ENCODE measurements at places on chromosomes 3 and 15.

GRCh38 chr3:98322101-98322500 lies 31.6 kb upstream of the OR5K4 start:
- DNase-seq, result no peak

- DNase-seq, result peak; percentile 97
These were observed 554 bp upstream of the GSK3B start for GRCh38 chr3:120094776-120095225.

GRCh38 chr15:91068966-91069365 lies 31.1 kb upstream of the SV2B start:
- DNase-seq, result no peak

DNA sequence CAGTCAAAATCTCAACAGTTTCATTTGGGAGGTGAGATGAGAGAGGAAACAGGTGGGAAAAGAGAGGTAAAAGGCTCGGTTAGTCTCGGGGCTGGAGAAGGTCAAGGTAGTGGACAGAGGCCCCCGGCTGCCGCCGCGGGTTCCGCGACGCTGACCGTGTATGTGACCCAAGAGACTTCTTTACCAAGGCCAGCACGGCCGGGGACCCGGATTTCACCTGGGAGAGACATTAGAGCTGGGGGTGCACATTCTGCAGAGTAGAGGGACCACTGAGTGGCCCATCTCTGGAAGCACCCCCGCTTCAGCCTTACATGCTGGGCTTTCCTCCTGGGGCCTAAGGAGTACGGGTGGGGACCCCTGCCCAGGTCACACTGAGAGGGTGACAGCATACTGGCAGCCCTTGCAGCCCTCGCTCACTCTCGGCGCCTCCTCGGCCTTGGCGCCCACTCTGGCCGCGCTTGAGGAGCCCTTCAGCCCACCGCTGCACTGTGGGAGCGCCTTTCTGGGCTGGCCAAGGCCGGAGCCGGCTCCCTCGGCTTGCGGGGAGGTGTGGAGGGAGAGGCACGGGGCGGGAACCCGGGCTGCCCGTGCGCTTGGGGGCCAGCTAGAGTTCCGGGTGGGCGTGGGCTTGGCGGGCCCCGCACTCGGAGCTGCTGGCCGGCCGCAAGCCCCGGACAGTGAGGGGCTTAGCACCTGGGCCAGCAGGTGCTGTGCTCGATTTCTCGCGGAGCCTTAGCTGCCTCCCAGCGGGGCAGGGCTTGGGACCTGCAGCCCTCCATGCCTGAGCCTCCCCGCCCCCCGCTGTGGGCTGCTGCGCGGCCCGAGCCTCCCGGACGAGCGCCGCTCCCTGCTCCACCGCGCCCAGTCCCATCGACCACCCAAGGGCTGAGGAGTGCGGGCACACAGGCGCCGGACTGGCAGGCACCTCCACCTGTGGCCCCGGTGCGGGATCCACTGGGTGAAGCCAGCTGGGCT lies 41.3 kb upstream of the RPL32 start:
- DNase-seq, result no peak

DNA sequence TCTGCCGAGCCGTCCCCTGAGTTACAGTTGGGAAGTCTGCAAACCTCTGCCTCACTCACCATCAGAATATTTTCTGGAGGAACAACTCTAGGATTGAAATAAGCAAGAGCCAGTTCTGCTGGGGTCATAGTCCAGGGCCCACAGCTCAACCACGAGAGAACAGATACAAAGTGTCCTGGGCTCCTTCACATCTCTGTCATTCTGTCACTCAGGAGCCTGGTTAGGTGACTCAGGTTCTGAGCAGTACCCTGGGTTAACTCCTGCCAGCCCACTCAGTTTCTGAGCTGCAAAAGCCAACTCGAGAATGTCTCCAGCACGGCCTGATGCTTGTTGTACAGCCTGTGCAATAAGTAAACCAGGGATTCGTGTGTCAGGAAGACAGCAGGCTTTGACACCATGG lies 155.7 kb downstream of the SLCO3A1 start:
- no peak for DNase-seq

DNA sequence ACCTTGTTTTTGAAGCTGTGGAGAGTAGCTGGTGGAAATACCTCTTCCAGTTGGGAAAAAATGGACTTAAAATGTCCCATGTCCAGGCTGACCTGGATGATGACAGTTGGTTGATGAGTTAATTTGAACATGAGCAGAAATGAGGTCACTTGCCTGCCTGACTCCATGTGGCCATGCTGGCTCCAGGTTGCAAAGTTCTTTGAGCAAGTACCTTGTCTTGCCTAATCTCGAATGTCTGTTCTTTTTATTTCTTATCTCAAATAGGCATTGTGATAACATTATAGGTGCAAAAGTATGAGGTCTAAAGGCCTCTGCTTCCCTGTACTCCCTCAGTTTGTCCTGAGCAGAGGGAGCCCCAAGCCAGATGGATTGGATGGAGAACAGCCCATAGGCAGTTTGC lies 9.0 kb downstream of the MAPKBP1 start:
- no peak for DNase-seq

- DNase-seq, result no peak
These were observed 48.9 kb downstream of the SSUH2 start for GRCh38 chr3:8595695-8596115.

- no peak for DNase-seq
These were observed 46.9 kb downstream of the GADL1 start for GRCh38 chr3:30847592-30847991.

GRCh38 chr15:47548231-47548630 lies 169.1 kb upstream of the SEMA6D start:
- no peak for DNase-seq

- no peak for DNase-seq
These were observed 15.8 kb downstream of the SLC12A1 start for GRCh38 chr15:48221885-48222284.

DNA sequence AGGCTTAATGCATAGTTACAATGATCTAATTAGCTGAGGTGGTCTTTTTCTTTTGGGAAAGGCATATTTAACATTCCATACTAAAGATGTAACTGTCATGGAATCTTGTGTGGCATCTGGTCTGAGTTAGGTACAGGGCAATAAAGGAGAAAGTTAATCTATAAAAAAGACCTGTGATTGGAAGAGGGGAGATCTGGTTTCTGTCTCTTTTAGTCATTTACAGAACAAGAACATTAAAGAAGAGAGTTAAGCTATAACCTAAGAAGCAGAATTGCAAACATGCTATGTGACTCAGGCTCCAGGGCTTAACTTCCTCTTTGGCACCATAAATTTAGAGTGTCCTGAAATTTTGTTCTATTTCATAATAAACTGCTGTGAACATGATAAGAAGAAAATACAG lies 47.2 kb upstream of the MME start:
- DNase-seq, result no peak

GRCh38 chr15:73865904-73866303 lies 7.5 kb upstream of the TBC1D21 start:
- no peak for DNase-seq

DNA sequence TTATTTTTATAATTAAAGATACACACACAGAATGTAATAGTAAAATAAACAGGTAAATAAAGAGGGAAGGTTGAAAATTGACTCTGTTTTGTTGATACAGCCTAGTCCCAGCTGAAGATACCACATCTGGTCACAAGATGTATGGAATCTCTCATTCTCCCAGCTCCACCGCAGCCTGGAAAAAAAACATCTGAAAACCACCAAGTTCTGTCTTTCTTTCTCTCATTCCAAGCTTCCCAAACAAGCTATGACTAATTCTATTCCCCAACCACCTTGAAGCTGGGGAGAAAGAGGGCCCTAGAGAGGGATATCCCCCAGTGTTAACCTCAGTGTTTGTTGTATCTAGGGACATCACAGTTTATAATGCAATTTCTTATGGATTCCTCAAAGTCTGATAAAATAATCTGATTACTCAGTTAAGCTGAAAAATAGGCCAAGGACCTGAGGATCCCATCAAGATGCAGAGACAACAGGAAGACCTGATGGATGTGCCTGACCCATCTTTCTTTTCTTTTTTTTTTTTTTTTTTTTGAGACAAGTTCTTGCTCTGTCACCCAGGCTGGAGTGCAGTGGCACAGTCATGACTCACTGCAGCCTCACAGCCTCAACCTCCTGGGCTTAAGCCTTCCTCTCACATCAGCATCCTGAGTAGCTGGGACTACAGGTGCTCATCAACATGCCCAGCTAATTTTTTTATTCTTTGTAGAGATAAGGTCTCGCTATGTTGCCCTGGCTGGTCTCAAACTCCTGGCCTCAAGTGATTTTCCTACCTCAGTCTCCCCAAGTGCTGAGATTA lies 38.1 kb downstream of the SRGAP3 start:
- DNase-seq, result no peak

DNA sequence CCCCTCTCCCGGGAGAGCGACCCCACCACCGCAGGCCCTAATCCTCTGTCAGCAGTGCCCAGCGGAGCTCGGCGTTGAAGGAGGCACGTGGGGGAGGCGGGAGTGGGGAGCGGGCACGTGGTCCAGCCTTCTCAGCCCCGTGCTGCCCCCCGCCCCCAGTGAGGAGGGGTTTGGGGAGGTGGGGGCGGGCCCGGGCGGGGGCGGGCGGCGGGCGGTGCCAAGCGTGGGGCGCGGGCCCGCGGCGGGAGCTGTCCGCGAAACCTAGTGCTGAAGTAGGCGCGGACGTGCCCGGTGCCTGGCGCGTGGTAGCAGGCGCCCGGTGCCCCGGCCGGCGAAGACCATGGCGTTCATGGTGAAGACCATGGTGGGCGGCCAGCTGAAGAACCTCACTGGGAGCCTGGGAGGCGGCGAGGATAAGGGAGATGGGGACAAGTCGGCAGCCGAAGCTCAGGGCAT lies at the start of gene CPLX3:
Gene CPLX3, plus strand, starts transcription at position 264 of the 456 bp plus-strand sequence. Its CDS starts 77 bp downstream, at position 341.
- no peak for DNase-seq

- DNase-seq, result no peak
These were observed 123.2 kb upstream of the BNIP2 start for GRCh38 chr15:59812250-59812870.

DNA sequence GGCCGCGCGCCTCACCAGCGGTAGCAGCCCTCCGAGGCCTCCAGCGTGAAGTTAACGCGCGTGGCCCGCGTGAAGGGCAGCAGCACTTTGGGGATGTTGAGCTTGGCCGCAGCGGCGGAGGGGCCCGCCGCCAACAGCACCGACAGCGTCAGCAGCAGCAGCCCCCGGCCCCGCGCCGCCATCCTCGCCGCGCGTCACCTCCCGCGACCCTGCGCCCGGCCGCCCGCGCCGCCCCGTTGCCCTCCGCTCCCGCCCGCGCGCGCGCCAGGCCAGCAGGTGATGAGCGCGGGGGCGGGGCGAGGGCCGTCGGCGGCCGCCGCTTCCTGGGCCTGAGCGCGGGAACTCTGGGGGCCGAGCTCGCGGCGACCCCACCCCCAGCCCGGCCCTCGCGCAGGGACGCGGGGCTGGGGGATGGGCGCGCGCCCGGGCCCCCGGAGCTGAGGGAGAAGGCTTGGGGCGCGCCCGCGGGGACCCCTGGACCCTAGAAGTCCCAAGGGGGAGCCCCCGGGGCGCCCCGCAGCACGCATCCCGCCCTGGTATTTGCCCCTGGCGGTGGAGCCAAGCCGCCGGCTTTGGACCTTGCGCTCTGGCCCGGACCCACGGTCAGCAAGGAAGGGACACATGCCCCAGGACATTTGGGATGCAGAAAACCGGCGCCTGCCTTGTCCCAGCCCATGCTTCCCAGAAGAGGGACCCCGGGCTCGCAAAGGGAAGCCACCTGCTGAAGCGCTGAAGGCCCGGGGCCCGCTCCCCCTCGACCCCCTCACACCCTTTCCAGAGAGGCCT lies at the start of gene NUP210:
Gene NUP210, minus strand, starts transcription at position 278 of the 786 bp plus-strand sequence. Its CDS starts 96 bp downstream, at position 182.
- no peak for DNase-seq

- DNase-seq, result no peak
These were observed 88.2 kb downstream of the AP4E1 start for GRCh38 chr15:50996641-50997040.

- DNase-seq, result no peak
These were observed 477.2 kb upstream of the CFAP20DC start for GRCh38 chr3:59526999-59527398.

All from omental fat pad (tissue), 4 donors.